Vagina (tissue), 2 donors: ENCODE measurements at places on chromosomes 11 and 22.

- no peak for DNase-seq
Observed at GRCh38 chr11:26490546-26490945, 81.5 kb downstream of the MUC15 start.

DNA sequence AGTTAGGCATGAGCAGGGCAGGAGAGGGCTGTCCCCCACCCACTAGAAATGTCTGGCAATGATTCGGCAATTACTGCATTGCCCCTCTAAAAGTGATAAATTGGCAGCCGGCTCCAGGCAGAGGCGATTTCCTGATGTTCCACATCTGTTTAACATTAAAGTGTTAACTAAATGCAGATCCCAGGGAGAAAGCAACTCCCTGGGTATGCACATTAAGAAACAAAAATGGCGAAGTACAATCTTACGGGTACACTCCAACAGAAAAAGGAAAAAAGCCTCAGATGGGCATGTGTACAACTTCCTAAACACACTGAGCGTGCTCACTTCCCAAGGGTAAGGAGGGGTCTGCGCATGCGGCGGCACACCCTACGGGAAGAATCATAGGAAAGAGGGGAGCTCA is 314.4 kb downstream of the CASP12 start:
- no peak for DNase-seq

- no peak for DNase-seq
Observed at GRCh38 chr11:12207384-12208150, 97.2 kb downstream of the MICAL2 start.

DNA sequence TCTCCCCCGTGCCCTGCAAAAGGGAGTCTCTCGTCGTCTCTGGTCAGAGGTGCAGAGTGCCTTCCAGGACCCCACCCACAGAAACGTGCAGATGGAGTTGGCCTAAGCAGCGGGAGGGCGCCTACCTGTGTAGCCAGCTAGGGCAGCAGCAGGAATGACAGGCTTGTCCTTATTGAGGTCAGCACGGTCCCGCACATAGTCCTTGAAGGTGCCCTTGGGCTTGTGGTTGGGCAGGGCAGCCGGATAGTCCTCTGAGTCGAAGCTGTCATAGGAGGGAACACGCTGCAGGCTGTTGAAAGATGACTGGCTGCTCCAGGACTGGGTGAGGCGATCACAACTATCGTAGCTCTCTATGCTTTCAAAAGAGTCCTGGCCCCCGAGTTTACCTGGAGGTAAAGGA is 107.3 kb downstream of the ETS1 start:
- DNase-seq, result no peak

- no peak for DNase-seq
Observed at GRCh38 chr11:7252683-7253213, 1.0 kb downstream of the SYT9 start.

DNA sequence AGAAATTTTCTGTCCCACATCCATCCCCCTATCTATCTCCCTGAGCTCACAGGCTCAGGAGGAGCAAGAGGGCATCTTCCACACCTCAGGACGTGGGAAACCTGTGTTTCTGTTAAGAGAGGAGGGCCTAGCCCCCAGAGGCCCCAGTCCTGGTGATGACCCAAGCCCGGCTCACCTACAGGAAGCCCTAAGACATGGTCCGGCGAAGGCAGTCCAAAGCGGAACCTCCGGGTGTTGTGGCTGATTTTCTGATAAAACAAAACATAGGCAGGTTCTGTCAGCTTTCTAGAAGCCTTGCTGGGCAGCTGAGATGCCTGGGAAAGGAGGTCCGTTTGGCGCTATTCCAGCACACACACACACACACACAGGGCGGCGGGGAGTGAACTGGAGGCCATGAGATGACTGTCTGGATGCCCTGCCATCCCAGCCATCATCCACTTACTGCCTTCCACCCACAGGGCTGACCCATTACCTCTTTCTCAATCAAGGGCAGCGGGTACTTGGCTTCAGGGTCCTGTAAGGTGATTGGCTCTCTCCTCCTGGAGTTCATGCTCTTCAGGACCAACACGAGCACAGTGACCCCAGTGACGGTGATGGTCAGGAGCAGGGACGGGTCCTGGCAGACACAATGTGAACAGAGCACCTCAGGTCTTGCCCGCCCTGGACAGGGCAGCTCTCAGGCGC is 882 bp downstream of the CYB5R2 start:
- DNase-seq, result no peak

DNA sequence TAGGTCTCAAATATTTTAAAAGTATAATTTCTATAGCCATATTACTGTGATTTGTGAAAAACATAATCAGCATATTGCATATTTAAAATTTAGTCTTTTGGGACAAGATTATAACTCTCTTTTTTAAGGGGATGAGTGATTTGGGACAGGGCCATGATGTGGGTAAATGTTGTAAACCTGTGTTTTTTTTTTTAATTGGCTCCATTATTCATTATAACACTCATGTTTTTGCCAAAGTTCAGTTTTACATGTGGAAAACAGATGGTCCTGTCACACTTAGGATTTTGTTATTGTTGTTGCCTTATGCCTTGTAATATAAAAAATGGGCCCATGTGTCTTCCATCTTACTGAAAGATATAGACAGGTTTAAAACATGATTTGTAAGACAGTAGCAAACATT is 1413.5 kb upstream of the RAG2 start:
- DNase-seq, result no peak

GRCh38 chr11:87628957-87629356 is 546.3 kb downstream of the RAB38 start:
- no peak for DNase-seq

- no peak for DNase-seq
Observed at GRCh38 chr11:111762981-111763643, 3.1 kb downstream of the PPP2R1B start.

GRCh38 chr11:78392854-78393253 is 24.8 kb downstream of the GAB2 start:
- DNase-seq, result no peak

DNA sequence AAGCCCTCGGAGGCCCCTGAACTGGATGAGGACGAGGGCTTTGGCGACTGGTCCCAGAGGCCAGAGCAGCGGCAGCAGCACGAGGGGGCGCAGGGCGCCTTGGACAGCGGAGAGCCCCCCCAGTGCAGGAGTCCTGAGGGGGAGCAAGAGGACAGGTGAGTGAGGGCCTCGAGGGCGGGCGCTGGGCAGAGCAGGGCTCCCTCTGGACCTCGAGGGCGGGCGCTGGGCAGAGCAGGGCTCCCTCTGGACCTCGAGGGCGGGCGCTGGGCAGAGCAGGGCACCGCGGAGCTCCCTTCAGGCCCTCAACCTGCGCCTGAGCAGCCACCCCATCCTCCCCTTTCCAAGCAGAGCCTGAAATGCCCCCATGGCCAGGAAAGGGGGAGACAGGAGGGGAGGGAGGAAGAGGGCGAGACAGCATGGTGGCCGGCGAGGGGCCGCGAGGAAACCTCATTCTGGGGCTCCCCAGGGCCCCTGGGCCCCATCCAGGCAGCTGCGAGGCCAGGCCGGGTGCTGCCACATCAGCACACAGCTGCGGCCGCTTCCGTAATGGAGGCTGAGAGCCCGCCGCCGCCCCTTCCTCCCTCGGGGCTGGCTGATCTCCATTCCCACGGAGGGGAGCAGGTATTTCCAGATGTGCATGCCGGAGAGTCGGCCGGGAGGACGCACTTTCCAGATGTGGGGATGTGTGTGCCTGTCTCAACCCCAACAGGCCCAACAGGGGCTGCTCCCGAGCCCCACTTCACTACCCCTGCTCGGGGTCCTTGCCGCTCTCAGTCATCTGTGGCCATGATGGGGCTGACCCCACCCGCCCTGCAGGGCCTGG is 10.0 kb downstream of the PRR33 start:
- no peak for DNase-seq

DNA sequence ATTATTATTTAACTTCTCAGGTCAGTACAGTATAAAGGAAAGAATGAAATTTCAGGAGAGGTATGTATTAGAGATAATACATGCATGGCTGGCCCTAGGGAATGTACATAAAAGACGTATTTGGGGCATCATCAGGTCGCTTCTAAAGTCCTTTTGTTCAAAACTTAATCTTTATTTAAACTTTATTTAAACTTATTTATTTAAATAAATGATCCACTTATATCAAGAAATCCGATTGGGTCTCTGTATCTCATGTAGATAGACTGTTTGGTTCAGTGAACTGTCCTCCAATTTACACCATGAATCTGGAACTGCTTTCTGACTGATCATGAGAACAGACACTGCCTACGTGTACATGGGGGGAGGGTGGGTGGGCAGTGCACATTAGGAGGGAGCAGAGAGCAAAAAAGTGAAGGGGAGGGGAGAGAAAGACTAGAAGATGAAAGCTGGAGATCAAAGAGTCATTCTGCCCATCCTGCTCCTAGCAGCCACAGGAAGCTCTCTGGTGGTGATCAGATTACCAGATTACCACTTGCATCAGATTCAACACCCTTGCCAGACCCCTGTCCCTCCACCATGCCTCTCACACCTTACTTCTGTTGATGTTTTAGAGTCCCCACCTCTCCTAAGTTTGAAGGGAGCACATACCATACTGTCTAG is 92.1 kb upstream of the MTMR2 start:
- DNase-seq, result no peak

DNA sequence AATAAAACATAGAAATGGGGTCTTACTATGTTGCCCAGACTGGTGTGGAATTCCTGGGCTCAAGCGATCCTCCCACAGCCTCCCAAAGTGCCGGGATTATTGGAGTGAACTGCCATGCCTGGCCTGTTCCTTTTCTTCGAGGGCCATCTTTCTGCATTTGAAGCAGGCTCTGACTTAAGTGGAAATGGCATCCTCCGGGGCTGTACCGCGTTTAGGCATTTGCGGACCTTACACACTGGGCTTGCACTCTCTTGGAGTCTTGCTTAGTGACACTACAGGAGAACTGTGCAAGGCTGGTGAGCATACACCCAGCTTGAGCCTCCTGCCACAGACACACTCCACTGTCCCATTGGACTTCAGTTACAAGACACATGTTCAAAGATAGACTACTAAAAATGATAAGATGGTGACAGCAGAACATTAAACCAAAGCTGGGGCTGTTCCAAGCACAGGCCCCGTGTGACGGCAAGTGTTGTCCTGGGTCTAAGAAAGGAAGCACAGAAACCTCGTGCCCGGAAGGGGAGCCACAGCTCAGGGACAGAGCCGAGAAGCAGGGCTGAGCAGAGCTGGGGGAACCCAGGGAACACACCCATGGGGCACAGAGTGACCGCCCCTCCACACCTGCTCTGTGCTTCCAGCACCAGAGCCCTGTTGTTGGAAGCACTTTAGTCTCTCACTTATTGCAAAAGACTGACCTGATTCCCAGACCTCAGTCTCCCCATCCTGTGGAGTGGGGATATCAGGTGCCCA is 59.0 kb upstream of the SHANK2 start:
- DNase-seq, result peak; percentile 52

GRCh38 chr11:91365986-91366585 is 858.5 kb upstream of the FAT3 start:
- DNase-seq, result no peak

GRCh38 chr11:64998141-64998540 is 1.4 kb upstream of the BATF2 start:
- no peak for DNase-seq

- DNase-seq, result no peak
Observed at GRCh38 chr11:120834686-120835210, 189.2 kb upstream of the TBCEL start.

- no peak for DNase-seq
Observed at GRCh38 chr11:77082838-77083565, 16.2 kb downstream of the CAPN5 start.

GRCh38 chr11:125157118-125157733 is 7.3 kb upstream of the PKNOX2 start:
- no peak for DNase-seq

DNA sequence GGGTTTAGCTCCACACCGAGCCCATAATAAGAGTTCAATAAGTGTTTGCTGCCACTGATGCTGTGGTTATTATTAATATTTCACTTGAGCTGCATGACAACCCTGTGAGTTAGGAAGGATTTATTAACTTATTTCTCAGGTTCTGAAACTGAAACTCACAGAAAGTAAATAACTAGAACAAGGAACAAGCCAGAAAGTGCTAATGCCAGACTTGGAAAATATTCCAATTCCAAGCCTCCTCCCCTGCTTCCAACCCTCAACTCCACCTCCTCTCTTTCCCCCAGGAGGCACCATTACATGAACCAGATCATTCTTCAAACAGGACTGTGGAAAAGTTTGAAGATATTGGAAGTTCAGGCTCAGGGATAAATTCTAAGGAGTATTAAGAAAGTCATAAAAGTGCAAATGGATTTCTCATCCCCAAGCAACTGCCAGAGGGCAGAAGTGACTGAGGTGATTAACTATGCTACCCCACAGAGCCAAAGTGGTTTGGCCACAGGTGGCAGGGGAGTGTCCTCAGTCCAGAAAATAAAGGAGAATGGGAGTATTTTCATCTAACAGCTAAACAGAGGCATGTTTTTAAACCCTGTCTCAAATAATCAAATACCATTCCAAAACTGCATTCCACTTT is 3.2 kb upstream of the FJX1 start:
- no peak for DNase-seq

GRCh38 chr11:28657378-28658030 is 549.3 kb downstream of the METTL15 start:
- DNase-seq, result no peak

DNA sequence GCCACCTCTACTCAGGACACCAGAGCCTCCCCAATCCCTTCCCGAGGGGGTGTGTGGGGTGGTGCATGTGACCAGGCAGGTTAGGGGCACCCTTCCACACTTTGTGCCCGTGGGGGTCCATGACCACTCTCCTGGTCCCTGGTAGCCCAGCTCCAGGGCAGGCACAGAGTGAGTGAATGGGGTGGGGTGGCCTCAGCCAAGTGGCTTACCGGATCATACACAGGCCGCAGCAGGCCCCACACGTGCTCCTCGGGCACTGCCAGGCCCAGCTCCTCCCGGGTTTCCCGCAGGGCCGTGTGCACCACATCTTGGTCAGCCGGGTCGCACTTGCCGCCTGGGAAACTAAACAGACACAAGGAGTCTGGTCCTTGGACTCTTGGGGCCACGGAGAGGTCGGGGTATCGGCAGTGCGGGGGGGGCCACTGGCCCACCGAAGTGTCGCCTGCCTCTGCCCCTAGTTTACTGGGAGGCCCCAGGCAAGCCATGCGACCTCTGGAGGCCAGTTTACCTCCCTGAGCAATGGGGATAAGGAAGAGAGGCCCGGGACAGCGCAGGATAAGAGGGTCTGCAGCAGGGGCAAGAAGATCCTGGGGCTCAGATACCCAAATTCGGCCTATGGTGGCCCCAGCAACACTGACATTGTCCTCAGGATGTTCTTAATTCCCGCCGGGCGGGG is 889 bp downstream of the NUDT8 start:
- DNase-seq, result no peak

- no peak for DNase-seq
Observed at GRCh38 chr11:115469361-115469760, 34.9 kb downstream of the CADM1 start.
